ENCODE measurements at places on chromosomes 1 and 21.

DNA sequence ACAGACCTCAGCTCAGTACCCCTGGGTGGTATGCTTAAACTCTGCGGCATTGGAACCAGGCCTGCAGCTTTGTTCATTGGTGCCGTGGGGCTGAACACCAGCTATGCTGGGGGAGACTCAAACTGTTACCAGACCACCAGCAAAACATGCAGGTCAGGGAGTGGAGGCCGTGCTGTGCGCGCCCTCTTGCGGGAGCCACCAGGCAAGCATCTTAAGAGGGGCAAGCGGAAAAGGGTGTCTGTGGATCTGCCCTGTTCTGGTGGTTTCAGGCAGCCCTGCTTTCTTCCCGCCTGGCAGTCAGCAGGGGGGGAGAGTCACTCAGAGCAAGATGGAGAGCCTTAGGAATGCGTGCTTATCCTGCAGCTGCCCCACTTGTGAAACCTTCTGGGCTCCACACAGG, 276.9 kb upstream of the ZRANB2 start:
- DNase-seq = no peak

GRCh38 chr1:223512057-223512456, 118.8 kb downstream of the CCDC185 start:
- DNase-seq = no peak

DNA sequence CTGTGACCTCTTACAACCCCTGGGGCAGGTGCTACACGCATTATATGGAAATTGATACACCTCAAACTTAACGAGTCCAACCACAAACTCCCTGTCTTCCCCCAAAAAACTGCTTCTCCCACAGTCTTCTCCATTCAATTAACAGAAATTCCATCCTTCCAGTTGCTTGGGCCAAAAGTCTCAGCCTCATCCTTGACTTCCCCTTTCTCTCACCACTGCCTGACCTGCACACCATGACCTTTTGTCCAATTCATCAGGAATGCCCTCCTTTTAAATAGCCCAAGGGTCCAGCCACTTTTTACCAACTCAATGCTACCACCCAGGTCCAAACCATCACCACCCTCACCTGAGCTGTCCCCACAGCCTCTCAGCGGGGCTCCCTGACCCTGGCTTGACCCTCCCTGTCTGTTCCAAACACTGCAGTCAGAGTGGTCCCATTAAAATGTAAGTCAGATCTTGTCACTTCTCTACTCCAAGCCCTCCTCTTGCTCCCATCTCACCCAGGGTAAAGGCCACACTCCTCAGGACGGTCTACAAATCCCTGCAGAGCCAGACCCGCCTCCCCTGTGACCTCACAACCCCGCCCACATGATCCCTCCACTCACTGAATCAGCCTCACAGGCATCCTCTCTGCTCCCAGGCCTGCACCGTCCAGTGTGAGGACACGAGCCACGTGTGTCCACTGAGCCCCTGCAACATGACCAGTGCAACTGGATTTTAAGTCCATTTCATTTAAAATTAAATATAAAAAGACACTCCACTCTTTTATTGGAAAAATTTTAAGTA, 18.5 kb downstream of the KCNN3 start:
- no peak for DNase-seq

GRCh38 chr1:30741239-30741894, 16.2 kb downstream of the LAPTM5 start:
- DNase-seq = no peak

DNA sequence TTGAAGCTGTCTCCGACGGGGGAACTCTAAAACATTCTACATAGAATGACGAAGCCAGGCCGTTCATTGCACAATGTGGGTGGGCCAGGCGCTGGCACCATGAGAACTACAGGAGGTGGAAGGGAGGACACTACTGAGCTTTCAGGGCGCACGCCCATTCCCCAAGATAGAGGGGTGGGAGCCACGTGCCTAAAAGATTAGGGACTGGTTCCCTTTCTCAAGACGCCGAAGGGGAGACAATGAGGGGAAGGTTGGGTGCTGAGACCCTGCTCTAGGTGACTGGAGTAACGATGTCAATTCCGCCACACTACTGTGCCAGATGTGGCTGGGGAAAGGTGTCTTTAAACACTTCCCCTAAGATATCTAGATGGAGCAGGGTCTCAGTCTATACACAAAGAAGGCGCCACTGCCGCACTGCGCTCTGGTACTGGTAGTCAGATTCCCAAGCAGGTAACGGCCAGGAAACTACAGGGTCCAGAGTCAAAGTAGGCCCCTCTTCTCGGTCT, 782 bp downstream of the CSDE1 start:
- no peak for DNase-seq

- no peak for DNase-seq
These were observed 7.1 kb downstream of the ERVH48-1 start for GRCh38 chr21:42918291-42918690.

DNA sequence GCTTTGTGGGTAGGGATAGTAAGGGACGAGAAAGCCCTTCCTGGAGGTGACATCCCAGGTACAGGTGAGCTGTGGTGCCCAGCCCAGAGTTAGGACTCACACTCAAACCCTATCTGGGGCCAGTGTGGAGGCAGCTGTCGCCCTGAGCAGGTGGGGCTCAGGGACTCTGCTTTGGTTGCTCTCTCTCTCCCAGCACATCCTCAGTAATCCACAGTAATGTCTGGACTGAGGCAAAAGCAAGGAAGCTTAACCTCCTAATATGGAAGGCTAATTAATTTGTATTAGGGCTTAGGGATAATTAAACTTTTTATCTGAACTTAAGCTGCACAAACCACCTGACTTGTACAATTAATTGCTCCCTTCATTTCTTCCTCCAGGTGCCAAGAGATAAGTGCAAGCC, 38.2 kb downstream of the DDX20 start:
- no peak for DNase-seq

GRCh38 chr1:109832945-109833344, 69.2 kb upstream of the EPS8L3 start:
- no peak for DNase-seq

GRCh38 chr1:29643281-29643680, 407.0 kb downstream of the PTPRU start:
- DNase-seq = no peak

GRCh38 chr1:215273838-215274516, 191.4 kb downstream of the KCNK2 start:
- DNase-seq = no peak

DNA sequence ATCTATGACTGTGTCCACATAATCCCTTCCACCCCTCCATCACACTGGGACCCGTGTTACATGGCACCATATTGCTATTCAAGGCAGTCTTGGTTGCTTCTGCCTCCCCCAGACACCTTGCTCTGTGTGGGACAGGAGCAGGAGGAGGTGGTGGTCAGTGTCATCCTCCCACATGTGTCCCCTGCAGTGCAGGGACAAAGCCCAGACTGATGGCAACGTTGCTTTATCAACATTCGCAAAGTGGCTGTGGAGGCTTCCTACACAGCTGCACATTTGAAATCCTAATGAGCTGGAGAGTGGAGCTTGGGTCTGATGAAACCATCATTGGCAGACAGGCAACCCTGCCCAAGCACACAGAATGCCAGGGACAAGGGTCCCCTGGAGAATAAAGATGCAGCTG, 26.2 kb downstream of the TRIM67 start:
- no peak for DNase-seq

DNA sequence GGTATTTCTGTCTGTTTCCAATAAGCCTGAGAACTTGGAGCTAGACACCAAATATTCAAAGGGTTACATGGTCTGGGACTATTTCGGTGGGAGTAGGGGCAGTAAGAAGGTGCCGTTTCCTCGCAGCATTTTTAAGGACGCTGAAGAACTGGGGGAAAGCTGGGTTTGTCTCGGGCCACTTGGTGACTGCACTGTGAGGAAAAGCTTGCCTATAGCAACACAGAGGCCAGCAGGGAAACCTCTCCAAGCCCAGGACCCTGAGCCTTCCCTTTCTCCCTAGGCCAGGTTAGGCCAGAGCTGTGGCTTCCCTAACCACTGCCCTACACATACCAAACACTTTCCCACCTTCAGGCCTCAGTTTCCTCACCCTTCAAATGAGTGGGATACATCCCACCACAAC, 3.3 kb downstream of the GLIS1 start:
- DNase-seq = no peak

- peak; percentile 82 for DNase-seq
These were observed 56.1 kb downstream of the ATP2B4 start for GRCh38 chr1:203682473-203683383.

- DNase-seq = no peak
These were observed 95.1 kb downstream of the KIAA0319L start for GRCh38 chr1:35461966-35462651.

DNA sequence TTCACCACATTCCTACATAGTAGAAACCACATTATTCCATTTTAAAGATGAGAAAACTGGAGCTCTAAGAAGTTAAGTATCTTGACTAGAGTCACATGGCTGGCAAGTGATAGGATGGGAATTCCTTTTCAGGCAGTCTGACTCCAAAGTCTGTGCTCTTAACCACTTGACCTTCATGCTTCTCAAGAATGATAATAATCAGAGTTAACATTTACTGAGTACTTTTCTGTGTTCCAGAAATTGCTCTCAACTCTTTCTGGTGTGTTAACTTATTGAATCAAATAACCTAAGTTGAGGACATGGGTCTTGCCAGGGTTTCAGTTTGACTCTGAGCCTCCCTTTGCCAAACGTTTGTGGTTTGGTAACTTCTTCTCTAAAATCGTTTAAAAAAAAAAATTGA, 169.4 kb downstream of the RASAL2 start:
- no peak for DNase-seq

GRCh38 chr1:145711213-145711651, 4.1 kb upstream of the PDZK1 start:
- no peak for DNase-seq

DNA sequence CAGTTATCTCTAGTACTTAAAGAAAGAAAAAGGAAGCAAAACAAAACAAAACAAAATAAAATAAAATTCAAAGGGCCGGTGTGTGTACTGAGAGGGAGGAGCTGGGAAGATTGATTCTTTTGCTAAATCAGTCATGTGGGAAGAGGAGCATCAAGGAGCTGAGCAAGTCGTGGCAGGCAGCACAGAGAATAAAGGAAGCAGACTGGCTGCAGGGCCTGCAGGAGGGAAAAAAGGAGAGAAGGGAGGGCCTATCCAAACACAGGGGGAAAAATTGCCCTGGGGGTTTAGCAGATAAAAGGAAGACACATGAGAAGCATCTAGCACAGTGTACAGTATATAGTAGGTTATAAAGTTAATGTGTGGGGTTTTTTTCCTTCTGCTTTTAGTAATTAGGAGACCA, 27.6 kb downstream of the AGO4 start:
- DNase-seq = no peak
